OCI-LY7 (cell line): ENCODE measurements at places on chromosomes 7 and 10. TPM values are rescaled to one million over a fixed set of nuclear protein-coding genes. Genes with fewer than 3 reads are reported as not detected.

The SKIDA1 gene
- total RNA-seq, result 0.06 TPM in 1 of 2 replicates, not detected in the other

The KNDC1 gene
- total RNA-seq, result not detected in 2 replicates

The SH2D4B gene
- not detected in 2 replicates for total RNA-seq

The MAPK8 gene
- 29.1 and 39.9 TPM in 2 replicates for total RNA-seq

The GHRHR gene
- not detected in 2 replicates for total RNA-seq

The UCN3 gene
- total RNA-seq, result not detected in 2 replicates

The ADAM22 gene
- 13.6 and 14.6 TPM in 2 replicates for total RNA-seq

The TFEC gene
- 1.5 and 2.2 TPM in 2 replicates for total RNA-seq
